ENCODE measurements at places on chromosomes 12 and 14.

- no peak for DNase-seq
Observed at GRCh38 chr14:102930753-102931579, 8.5 kb downstream of the AMN start.

DNA sequence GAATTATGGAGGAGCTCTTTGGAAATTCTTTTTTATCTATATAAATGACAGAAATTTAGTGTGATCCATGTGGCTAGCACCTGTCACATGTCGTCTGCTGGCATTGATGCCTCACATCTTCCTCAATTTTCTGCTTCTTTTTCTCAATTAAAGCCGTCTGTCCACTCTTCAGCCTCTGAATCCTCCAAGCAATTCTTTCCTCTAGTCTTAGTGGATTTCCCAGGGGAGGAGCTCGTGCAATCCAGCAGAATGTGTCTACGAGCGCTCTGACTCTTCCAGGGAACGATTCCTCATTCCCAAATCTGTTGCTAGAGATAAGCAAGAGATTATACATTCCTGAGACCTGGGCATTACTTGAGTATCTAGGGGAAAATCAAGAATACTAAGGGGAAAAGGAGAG, 176.6 kb downstream of the EMP1 start:
- DNase-seq: no peak

DNA sequence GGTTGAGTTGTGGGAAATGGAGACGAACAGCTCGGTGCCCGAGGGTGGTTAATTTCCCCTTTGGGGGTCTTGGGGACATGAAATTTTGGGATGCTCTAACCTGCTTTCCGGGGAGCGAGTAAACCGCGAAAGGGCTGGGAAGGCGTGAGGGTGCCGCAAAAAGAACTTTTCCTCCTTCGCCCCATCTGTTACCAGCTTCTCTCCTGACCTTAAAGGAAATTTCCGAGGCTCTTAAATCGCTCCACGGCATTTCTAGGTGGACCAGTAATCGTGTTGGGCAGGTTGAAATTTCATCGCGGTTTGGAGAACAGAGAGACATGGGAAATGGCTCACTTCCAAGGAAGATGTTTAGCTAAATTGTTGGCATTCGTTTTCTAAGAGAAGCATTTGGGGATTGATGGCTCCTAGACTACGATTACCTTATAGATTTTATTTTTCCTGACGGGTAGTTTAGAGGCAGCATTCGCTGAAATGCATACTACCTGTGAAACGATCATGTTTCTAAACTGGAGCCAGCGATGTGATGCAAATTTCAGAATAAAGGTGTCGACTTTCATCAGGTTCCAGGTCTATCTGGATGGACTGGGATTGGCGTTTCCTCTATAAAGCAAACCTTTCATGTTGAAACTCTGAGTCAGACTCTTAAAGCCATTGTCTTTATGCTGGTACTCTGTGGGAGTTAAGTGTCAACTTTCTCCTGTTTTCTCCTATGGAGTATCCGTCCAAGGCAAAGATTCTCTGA, 414.5 kb downstream of the PCNX1 start:
- no peak for DNase-seq

DNA sequence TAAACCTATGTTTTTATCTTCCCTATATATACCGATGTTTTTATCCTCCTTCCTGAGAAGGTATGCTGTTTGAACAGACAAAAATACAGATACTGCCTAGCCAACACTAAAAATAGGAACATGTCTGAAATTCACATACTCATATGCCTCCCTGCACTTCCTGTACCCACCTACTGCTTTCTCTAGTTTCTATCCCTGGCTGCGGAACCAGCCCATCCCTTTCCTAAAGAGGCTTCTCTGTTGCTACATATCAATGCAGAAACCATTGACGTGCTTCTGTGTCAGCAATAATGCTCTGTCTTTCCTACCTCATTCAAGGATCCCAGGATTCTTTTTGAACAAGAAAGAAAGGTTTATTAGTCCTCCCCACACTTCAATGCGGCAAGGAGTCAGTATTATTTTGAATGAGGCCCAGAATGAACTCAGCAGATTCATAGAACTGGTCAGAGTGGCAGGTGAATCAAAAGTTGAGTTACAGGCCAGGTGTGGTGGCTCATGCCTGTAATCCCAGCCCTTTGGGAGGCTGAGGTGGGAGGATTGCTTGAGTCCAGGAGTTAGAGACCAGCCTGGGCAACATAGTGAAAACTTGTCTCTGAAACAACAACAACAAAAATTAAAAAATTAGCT, 67.8 kb upstream of the NAP1L1 start:
- no peak for DNase-seq

GRCh38 chr12:1791104-1791841, 29.1 kb upstream of the LRTM2 start:
- peak; percentile 78 for DNase-seq

DNA sequence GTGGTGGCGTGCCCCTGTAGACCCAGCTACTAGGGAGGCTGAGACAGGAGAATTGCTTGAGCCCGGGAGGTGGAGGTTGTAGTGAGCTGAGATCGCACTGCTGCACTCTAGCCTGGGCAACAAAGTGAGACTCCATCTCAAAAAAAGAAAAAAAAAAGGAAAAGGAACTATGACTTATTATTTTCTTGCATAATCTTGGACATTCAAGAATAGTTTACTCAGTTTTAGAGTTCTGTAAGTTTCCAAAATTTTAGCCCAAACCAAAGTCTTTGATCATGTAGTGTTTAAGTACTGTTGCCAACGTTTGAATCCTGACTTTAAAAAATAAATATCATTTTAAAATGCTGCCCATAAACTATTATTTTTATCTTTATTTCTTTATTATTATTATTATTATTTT, 6.2 kb downstream of the PSMA6 start:
- no peak for DNase-seq

DNA sequence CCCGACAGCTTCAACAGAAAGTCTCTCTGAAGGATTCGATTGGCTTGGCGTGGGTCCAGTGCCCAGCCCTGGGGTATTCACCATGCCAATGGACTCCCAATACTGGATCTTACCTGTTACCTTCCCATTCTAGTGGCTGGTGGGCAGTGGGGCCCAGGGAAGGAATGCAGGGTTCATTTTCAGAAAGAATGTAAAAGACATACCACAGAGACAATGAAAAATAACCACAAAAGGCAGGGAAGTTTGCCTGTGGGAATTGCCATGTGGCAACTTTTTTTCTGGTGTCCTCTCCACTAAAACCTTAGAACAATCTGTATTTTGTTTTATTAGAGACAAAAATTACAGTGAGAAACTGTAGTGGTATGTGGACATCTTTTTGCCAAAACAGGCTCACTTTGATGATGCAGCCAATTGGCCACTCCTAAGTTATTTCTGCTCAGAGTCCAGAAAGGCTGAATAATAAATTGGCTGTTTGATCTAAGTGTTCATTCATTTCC, 55.2 kb downstream of the PTGER2 start:
- no peak for DNase-seq

All from sciatic nerve (tissue), 2 donors.